Stimulated activated CD4-positive, alpha-beta T cell treated with anti-CD3 and anti-CD28 coated beads, Interleukin-1b, Interleukin-23, amount 100 ng/mL, for 24 hours (primary cell): ENCODE measurements at places on chromosomes 16 and 17.

- no peak for DNase-seq
Measured at GRCh38 chr17:55532670-55533069, 21.4 kb upstream of the SMIM36 start.

GRCh38 chr16:81928271-81928918 is 82.9 kb downstream of the SDR42E1 start:
- no peak for DNase-seq

DNA sequence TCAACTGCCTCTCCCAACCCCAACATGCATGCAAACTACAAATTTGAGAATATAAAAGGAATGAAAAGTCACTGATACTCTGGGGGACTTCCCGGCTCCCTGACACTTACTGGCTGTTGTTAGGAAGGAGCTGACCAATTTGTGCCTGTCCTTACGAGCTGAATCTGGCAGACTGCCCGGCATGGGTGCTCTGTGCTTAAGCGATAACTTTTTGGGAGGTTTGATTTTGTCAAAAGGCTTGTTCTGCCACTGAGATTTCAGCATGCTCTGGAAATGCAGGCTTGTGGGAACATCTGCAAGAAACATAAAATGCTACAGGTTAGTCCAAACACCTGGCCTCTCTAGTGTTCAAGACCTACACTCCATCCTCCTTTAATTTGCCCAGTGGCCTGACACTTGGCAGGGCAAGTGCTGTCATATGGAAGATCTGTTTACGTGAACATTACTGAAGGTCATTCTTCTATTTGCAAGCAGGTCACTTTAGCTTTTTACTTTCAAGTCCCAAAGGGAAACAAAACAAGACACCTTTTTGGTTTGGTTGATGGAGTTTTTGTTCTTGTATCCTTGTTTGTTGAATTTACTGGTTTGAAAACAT is 40.6 kb downstream of the STH start:
- no peak for DNase-seq

GRCh38 chr16:82639666-82640336 is 13.0 kb downstream of the CDH13 start:
- DNase-seq, result no peak

- DNase-seq, result no peak
Measured at GRCh38 chr16:10239640-10240039, 57.4 kb upstream of the GRIN2A start.

- DNase-seq, result no peak
Measured at GRCh38 chr17:17022011-17022410, 20.2 kb upstream of the MPRIP start.

DNA sequence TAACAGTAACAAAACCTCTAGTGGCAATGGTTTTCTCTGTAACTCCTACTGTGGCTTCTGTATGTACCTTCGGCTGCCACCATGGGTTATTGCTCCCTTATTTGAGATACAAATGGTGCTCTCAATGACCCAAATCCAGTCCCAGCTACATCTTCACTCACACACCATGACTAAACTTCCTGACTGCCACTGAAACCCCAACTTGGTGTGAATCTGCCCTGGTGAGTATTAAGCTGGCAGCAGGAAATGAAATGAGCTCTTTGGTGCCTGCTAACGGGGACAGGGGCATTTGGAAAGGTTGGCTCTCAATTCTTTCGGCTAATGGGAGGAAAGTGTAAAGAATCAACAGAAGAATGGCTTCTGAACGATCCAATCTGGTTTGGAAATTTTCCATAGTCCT is 7.5 kb upstream of the SLC35B1 start:
- DNase-seq, result no peak

DNA sequence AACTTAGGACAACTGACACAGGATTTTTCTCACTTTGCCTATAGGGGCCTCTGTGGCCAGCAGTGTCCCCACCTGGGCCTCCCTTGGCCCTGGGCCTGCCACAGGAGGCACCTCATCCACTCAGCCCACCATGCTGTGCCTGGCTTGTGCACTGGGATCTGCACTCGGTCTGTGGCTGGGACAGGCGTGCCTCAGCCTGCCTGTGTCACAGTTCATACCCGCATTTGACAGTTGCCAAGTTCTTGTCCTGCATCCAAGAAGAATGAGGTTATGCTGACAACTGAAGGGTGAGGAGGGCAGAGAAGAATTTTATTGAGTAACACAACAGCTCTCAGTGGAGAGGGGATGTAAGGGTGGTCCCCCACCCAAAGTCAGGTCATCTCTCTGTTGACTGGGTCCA is 36.0 kb downstream of the ZFP90 start:
- DNase-seq, result no peak

DNA sequence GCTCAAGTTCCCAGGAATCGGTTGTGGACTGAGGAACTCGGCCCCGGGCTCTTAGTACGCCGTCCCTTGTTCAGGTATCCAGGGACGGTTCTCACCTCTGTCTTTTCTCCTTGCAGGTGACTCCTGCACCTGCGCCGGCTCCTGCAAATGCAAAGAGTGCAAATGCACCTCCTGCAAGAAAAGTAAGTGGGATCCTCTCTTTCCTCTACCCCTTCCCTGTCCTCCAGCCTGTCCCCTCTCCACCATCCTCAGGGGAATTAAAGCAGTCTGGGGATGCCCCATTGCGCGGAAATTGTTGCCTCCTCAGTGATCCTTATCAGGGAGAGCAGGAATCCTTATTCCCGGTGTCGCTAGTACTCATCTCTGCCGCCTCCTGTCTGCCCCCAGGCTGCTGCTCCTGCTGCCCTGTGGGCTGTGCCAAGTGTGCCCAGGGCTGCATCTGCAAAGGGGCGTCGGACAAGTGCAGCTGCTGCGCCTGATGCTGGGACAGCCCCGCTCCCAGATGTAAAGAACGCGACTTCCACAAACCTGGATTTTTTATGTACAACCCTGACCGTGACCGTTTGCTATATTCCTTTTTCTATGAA is 585 bp downstream of the MT2A start:
- no peak for DNase-seq

- no peak for DNase-seq
Measured at GRCh38 chr16:80938004-80938878, 68.4 kb downstream of the CMC2 start.

GRCh38 chr16:79381603-79382042 is 218.9 kb downstream of the MAF start:
- no peak for DNase-seq

GRCh38 chr16:56651586-56651985 is at the start of gene MT1B:
TSS of gene MT1B (plus strand) at chr16:56651886. CDS start at chr16:56651954, 68 bp downstream.
- no peak for DNase-seq

GRCh38 chr16:26856791-26857190 is 209.9 kb upstream of the C16orf82 start:
- DNase-seq, result no peak

- no peak for DNase-seq
Measured at GRCh38 chr16:25298165-25298872, 40.7 kb upstream of the ZKSCAN2 start.

GRCh38 chr17:18250259-18250658 is 8.3 kb downstream of the FLII start:
- no peak for DNase-seq

GRCh38 chr17:57357830-57358430 is 101.6 kb downstream of the MSI2 start:
- no peak for DNase-seq

DNA sequence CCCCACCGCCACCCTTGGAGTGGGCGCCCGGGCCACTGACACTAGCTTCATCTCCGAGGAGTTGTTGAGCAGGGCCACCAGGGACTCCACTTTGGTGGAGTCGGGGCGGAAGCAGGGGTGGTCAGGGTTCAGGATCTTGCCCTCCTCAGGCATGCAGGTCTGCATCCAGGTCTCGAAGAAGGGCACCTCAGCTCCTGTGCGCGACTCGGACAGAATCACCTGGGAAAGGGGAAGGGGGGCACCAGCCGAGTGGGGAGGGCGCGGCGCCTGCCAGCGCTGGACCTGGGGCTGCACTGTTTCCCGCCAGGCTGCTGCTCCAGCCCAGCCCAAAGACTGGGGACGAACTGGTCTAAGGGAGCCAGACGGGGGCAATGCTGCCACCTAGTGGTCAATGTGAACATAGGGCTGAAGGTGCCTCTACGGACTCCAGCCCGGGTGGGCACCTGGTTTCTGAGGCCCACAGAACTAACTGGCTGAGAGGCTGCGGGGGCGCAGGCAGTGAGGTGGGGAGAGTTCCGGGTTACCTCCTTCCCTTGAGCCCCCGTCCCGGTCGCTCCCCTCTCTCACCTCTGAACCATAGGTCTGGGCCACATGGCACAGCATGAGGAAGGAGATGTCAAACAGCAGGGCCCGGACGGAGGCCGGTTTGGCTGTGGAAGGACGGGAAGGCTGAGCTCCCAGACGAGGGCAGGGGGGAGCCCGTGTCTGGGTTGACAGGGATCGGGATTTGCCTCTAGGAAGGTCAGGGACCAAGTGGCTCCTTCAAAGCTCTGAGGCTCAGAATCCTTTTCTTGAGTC is 11.8 kb downstream of the CSF3 start:
- peak; percentile 56 for DNase-seq

- no peak for DNase-seq
Measured at GRCh38 chr17:16358394-16358793, 5.1 kb upstream of the CENPV start.

DNA sequence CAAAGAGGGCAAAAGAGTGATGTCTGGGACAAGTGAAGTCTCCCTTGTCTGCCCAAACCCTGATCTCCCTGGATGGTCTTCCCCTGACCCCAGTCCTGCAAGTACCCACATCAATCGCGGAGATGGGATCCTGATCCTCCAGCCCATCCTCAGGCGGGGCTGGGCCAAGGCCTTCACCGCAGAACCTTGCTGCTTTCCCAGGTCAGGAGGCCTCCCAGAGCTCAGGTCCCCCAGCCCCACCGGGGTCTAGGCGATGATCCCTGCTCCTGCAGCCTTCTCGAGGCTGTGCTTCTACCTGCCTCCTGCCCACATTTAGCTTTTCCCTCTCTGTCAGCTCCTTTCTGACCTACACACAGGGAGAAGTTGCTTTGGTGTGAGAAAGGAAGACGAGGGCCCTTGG is 6.3 kb downstream of the SLC12A4 start:
- no peak for DNase-seq

- DNase-seq, result peak; percentile 55
Measured at GRCh38 chr17:36072431-36073121, 8.5 kb downstream of the CCL18 start.
